ENCODE measurements at places on chromosomes 5 and 9.
A peak's percentile ranks its signal among the peaks of the same experiment; 100 is the strongest.

DNA sequence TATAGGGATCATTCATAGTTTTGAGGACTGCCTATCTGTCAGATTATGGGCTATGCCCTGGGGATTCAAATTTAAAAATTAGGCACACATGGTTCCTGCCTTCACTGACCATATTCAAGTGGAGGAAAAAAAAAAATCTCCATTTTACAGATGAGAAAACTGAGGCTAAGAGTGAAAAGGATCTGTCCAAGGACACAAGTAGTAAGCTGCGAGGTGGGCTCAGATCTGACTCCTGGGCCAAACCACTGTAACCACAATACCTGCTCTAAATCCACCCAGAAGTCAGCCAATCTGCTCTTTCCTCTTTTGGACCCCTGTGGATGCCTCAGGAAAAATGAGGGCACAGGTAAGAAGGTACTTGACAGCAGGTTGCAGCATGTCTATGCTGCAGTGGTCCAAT is 2.8 kb upstream of the TOR1A start:
- no peak for DNase-seq

GRCh38 chr5:31913808-31914207 is 260.3 kb downstream of the GOLPH3 start:
- no peak for DNase-seq

DNA sequence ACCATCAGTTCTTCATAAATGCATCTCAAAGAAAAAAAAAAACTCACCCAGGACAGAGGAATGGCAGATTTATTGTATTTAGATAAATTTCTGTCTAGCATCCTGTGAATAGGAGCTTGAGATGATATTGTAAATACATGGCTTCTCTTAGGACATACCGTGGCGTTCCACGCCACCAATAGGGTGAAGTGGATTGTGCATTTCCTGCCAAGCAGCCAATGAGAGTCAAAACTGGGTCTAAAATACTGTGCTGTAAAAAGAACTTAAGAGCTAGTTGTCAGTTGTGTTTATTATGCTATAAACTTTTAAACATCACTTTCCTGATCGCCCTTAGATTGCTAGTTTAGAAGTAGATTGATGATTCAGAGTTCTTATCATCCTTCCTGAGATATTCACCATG is 20.9 kb upstream of the TRPM6 start:
- DNase-seq, result no peak

DNA sequence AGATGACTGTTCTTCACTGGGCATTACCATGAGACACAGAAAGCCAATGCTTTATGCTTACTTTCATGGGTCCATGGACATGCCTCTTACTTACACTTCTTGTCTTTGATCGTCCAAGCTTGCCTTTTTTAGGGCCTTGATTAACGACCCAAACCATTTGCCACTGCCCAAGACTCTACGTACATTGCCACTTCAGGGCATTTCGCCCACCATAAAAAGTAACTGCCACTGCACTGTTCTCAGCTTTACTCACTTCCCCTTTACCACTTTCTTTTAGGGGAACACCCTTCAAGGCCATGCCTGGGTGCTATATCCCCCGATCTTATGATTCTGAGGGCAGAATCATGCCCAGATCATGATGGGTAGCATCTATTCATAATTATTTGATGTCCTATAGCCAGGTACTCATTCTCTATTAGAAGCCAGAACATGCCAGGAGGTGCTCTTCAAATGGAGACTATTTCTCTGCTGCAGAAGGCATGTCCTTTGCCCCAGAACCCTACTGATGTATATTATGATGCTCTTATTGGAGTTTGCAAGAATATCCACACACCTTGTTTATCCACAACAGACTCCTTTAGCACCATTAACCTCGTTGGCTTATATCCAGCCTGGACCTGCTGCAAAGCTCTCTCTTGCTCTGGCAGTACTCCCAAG is 64.1 kb upstream of the RAD23B start:
- no peak for DNase-seq

DNA sequence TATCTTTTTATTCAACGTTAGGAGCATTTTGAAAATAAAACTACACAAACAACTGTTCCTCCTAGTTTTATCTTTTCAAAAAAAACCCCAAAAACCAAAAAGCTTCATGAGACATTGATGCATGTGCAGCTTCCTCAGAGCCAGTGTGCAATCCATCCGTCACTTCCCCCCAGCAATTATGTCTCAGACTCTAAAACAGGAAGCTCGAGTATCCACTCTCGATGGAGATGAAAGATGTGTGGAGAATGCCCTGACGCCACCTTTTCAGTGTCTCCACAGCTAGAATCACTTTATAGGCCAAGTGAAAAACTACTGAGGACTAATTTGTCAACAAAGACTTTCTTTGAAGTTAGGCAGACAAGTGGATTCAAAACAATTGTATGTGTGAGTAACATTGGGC is 408.9 kb upstream of the SMARCA2 start:
- no peak for DNase-seq

DNA sequence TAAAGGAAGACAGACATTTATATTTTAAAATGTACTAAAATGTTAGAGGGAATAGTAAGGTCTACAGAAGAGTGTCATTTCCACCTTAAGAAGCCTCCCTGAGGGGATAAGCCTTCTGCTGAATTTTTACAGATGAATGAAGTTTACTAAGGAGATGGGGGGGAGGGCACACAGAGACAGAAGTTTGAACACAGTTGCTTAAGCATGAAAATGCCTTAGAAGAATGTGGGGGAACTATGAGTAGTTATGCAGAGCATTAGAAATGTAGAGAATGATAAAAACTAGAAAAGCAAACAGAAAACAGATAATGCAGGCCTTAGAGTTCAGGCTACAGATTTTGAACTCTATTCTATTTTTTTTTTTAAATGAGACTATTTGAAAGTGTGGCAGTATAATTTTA is 232.2 kb upstream of the VLDLR start:
- no peak for DNase-seq

DNA sequence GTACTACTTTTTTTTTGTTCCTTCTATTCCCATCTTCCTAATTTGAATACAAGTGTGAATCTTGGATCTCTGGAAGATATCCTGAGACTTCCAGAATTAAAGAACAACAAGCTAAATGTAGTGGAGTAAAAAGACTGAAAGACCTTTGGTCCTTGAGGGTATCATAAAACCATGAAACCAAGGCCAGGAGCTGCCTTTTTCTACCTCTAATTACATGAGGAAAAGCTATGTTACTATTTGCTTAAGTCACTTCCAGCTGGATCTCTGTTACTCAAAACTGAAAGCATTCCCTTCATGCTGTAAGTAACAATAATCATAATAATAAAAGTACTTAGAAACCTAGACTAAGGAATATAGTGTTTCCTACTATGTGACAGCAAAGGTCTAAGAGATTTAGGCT is 649.6 kb downstream of the KCTD16 start:
- no peak for DNase-seq

- DNase-seq, result no peak
These were observed 1.8 kb downstream of the LCNL1 start for GRCh38 chr9:136984464-136985026.

DNA sequence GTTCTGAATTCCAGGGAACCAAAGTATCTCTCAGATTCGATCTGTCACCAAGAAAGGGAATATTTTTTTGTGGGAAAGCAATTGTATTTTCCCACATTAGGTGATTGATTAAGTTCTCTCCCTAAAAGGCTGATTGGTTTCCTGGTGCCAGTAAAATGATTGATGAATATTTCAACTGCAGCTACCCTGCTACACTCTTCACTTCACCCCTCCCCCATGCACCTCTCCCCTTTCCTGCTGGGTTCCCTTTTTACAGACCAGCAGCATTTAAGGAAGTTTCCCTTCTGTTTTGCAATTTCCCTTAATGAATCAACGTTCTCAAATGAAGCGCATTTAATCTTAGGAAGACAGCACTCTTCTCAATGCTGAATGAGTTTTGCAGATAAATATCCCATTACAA is 13.1 kb downstream of the NR6A1 start:
- no peak for DNase-seq

GRCh38 chr5:178106556-178107239 is 6.6 kb upstream of the N4BP3 start:
- DNase-seq, result no peak

DNA sequence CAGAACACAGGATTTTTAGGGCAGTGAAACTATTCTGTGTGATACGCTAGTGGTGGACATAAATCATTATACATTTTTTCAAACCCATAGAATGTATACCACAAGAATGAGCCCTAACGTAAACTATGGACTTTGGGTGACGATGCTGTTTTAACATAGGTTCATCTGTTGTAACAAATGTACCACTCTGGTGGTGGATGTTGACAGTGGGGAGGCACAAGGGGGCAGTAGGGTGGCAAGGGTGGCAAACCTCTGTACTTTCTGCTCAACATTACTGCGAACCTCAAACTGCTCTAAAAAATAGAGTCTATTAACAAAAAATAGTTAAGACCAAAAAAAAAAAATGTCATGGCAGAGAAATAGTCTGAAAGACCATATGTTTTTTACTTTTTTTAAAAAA is 9.1 kb upstream of the MVB12B start:
- peak; percentile 60 for DNase-seq

GRCh38 chr5:115573133-115573532 is 28.6 kb upstream of the FEM1C start:
- DNase-seq, result no peak

- DNase-seq, result no peak
These were observed 159.3 kb upstream of the PPP1R26 start for GRCh38 chr9:135320331-135320730.

DNA sequence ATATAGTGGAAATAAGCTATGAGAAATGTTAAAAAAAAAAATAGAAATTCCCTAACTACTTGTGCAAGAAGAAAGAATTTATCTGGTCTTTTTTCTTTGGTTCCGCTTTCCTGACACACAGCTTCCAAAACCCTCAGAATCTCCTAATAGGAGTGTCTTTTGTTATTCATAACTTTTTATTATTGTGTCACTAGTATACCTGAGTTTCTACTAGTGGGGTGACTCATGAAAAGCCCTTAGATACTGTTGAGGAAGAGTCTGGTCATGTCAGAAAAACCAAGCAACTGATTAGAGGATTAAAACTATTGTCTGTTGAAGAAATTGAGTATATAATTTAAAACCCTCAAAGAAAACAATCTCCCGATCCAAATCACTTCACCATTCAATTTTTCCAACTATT is 152.8 kb upstream of the IFNE start:
- DNase-seq, result no peak

GRCh38 chr5:8241076-8241475 is 372.1 kb downstream of the MTRR start:
- no peak for DNase-seq

- DNase-seq, result no peak
These were observed 314.1 kb upstream of the PANK3 start for GRCh38 chr5:168893283-168893682.

DNA sequence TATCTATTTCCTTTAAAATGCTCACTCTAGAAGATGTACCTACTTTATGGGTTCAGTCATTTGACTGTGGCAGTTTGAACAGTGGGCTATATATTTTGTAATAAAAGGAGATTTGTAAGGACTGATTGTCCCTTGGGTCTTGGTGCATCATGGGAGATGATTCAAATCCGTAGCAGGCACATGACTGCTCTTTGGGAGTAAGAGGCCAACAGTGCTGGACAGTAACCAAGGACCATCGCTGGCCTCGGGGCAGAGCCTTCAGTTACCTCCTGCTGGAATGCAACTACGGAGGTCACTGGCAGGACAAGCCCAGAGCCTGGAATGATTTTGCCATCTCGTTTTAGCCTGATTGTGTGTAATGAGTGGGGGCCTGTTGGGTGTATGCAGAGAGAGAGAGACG is 7.0 kb upstream of the MAMDC2 start:
- no peak for DNase-seq

DNA sequence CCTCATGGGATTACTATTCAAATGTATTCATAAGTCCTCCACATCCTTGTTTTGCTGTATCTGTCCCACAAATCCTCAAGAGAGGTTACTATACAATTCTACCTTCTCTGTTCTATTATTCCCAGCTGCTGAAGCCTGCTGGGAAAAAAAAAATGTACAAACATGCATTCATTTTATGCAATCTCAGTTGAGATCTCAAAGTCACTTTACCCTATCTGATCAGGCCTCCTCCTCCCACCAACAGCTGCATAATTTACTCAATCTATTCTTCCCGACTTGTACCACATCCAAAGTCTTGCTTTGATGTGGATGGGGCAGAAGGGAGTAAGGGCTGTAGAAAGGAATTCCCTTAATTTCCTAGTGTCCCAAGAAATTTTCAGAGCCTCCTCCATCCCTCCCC is 28.6 kb downstream of the PSIP1 start:
- no peak for DNase-seq

- DNase-seq, result no peak
These were observed 304.7 kb downstream of the GABRG2 start for GRCh38 chr5:162372256-162372655.

DNA sequence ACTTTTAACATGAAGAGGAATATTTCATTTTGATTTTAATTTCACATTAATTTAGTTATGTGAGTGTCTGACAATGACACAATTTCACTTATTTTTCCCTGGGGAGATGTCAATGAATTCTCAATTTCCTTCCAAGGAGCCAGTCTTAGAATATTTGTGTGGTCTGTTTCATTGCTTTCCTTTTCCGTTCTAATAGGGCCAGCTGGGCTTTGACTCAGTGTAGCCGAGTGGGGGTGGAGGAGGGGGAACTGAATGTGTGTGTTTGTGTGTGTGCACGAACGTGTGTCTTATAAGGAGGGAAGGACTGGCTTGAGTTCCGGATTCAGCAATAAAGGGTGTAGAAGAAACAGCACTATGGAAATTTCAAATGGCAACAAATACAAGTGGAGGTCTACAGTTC is 100.0 kb downstream of the BASP1 start:
- DNase-seq, result no peak

GRCh38 chr9:112331674-112331952 is 1.8 kb downstream of the PTBP3 start:
- DNase-seq, result no peak

DNA sequence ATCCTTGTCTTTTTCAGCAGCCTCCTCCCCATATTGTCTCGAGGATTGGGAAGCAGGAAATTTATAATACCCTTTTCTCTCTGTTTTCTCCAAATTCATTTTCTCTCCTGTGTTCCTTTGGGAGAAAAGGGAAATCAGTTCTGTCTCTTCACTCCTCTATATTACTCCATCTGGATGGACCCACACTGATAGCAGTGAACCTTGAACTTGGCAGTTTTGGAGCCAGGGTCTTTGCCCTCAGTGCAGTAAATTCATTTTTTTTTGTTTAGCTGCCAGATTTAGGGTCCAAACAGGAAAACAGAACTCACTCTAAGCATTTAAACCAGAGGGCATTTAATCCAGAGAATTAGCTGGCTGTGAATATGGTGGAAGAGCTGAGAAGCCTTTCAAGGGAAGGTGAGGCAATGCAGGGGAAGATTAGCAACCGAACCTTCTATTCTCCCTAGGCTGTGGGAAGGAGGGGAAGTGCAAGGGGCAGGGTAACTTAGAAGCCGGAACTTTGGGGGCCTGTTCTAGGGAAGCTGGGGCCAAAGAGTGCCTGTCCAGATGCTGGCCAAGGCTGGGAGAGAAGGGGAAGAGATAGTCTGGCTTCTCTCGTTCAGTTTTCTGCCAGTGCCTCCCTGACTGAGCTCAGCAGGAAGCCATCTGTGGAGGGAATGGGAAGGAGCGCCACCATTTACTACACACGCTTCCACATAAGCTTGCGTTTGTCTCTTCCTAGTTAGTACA is 16.3 kb upstream of the NPR2 start:
- DNase-seq, result no peak

Measured in activated CD8-positive, alpha-beta memory T cell treated with anti-CD3 and anti-CD28 coated beads, Interleukin-2, amount 50 U/mL, for 4 hours (primary cell).